Stimulated activated CD4-positive, alpha-beta T cell treated with anti-CD3 and anti-CD28 coated beads, TNF-alpha, amount 100 ng/mL, for 4 hours (primary cell): ENCODE measurements at places on chromosomes 4 and X.

- DNase-seq, result no peak
Observed at GRCh38 chr4:174505892-174506291, 16.4 kb downstream of the HPGD start.

DNA sequence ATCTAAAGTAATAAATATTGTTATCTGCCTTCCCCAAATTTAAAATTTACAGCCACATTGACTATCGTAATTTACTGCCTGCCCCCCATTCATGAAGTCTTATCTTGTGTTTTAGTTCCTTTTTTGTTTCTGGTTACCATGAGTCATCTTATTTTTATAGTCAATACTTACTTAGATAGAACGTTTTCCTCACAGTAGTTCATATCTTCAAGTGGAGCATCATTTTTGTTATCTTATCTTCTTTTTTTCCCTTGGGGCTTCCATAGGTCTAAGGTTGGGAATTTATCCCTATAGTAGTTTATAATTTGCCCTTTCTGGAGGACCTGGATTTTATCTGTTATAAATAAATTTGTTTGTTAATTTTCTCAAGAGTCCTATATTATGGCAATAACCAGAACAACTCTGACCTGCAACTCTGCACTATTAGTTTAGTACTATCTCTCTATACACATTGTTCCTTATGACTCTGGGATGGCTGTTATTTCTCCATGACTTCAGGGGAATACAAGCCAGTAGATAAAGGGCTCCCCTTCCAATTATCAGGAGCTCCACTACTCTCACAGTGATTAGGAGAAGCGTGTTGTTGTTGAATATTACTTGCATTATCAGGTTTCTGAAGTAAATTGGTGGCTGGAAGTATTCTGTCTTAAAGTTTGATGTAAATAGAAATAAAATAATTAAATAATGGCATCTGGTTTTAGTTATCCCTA lies 330.6 kb downstream of the GALNTL6 start:
- DNase-seq, result no peak

DNA sequence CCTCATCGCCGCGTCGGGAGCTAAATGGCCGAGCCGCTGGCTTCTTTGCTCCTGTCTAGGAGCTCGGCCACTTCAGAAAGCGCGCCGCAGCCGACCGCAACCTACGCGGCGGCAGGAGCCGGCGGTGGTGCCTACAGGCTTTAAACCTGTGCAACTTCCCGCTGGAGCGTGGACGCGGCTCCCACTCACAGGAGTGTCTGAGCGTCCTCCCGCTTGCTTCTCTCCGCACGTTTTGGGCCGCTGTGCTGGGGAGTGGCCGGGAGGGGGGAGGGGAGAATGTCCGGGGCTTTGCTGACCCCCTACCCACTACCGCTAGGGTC lies 1.0 kb downstream of the NHSL2 start:
- DNase-seq, result no peak

DNA sequence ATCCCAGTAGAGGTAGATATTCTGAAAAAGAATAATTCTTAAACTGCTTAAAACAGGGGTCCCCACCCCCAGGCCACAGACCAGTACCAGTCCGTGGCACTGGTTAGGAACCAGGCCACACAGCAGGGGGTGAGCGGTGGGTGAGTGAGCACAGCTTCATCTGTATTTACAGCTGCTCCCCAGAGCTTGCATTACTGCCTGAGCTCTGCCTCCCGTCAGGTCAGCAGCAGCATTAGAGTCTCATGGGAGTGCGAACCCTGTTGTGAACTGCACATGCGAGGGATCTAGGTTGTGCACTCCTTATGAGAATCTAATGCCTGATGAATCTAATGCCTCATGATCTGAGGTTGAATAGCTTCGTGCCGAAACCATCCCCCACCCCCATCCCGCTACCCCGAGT lies 76.8 kb downstream of the FAM114A1 start:
- DNase-seq, result no peak

GRCh38 chr4:72714482-72715279 lies 145.7 kb upstream of the ADAMTS3 start:
- DNase-seq, result no peak

GRCh38 chr4:101066626-101067170 lies 280.6 kb downstream of the PPP3CA start:
- no peak for DNase-seq

DNA sequence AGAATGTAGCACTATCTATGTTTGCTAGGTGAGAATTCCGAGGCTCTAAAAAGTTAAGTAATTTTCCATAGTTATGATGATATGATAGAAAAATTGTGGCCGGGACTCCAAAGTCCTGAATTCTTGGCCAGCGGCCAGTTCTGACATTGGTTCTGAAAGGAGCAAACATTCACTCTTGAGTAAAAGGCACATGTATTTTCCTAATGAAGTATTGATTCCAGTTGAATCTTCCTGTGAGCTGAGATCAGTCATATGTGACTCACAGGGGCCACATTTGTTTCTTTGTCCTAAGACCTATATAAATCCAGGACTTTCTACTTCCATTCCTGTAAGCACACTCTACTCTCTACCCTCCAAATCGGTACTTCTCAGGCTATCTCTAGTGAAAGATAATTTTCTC lies 349.9 kb downstream of the BMPR1B start:
- no peak for DNase-seq

- no peak for DNase-seq
Observed at GRCh38 chr4:28702571-28702970, 1841.9 kb downstream of the STIM2 start.

DNA sequence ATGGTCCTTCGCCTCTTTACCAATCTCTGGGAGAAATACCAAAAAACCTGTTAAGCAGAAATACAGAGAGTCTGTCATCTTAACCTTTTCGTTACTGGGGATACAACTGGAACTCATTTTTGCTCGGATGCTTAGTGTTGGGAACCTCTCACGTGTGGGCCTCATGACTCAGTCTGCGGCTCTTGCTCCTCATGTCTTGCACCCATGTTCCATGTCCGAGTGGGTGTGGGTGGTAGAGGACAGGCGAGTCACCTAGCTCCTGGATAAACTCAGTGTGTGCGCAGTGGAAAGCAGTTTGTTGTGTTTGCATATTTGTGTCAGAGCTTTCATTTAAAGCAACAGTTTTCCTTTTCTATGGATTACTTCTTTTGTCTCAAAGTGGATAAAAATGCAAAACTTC lies 70.6 kb downstream of the TNIP2 start:
- DNase-seq, result no peak

DNA sequence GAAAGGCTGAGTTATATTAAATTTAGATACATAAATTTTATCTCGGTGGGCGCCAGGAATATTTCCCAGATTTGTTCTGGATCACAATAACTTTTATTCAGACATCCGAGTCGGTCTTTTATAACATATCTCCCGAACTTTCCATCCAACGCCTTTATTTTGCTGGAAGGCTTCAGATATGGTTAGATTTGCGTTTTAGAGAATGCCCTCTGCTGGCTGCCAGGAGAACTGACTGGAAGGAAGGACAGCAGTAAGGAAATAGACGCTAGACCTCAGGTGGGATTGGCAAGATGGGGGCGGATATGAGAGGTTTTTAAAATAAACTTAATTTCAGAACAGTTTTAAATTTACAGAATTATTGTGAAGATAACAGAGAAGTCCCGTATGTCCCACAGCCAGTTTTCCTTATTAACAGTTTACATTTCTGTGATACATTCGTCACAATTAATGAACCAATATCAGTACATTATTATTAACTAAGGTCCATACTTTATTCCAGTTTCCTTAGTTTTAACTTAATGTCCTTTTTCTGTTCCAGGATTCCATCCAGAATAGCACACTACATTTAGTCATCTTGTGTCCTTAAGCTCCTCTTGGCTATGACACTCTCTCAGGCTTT lies 4.6 kb upstream of the KANTR start:
- DNase-seq, result no peak

- no peak for DNase-seq
Observed at GRCh38 chr4:3096202-3096601, 21.7 kb downstream of the HTT start.

DNA sequence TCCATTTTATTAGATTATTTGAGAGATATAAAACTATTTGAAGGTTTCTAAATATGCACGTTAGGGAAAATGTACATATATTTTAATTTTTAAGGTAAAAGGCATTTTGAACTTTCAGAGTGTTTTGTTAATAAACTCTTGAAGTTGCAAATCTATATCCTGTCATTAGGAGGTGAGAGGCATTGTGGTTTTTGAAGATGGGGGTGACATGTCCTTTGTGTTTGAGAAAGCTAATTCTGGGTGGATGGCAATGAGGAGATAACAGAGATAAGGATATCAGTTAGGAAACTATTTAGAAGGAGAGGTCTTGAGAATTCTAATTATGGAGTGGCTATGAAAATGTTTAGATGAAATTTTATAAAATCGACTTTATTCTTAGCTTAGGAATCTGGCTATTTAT lies 6.1 kb downstream of the STIM2 start:
- DNase-seq, result no peak

DNA sequence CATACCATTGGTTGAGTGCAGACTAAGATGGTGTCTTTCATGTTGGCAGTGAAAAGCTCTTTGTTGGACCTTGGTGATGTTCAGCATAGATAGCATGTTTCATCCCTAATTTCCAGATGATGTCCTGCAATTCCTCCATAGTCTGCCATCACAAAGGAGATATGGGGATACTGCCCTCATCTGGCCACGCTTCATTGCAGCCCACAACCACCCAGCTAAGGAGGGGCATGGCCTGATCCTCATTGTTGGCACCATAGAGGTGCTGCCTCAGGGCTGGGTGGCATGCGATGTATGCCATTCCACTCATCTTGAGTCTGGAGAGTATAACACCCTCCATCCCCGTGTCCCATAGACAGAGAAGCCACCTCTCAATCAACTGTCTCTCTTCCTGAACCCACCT lies 31.5 kb upstream of the NUDT6 start:
- no peak for DNase-seq

DNA sequence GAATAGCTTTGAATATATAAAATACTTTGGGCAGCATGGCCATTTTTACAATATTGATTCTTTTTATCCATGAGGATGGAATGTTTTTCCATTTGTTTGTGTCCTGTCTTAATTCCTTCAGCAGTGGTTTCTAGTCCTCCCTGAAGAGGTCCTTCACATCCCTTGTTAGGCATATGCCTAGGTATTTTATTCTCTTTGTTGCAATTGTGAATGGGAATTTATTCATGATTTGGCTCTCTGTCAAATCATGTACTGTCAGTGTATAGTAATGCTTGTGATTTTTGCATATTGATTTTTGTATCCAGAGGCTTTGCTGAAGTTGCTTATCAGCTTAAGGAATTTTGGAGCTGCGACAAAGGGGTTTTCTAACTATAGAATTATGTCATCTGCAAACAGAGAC lies 18.5 kb downstream of the UGT2B15 start:
- DNase-seq, result no peak

- no peak for DNase-seq
Observed at GRCh38 chr4:72689923-72690322, 120.9 kb upstream of the ADAMTS3 start.

DNA sequence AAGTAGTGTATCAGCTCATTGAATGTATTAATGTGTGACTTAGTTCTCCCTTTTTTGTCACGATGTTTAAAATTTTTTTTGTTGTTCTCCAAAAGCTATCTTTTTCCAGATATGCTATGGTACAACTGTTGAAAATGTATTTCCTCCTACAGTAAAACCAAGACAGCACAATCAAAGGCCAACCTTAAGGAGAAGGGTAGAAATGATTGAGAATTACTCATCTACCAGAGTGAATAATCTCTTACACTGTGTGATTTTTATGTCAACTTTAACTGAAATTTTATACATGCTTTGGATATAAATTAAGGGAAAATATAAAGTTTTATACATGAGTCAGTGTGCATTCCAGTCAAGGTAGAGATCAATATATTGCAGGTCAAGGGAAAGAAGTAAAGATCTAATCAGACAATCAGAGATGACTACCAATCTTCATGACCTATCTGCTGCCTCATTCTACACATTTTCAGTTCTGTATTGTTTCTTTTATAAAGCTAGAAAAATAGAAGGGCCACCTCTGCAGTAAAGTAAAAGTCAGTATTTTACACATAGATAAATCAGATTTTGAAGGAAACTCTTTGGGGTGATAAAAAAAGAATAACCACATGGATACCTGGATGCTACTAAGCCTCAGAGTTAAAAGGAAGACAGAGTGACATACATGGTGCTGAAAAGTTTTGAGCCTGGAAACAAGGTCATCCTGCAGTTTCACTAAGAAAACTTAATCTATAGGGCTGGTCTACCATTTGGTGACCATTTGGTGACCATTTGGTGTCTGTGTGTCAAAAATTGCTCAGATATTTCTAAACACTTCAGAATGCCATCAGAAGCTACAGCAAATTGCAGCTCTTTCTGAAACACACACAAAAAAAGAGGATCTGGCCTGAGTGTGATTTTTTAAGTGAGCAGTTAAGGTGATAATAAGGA lies 1.6 kb downstream of the FAM13A start:
- no peak for DNase-seq

DNA sequence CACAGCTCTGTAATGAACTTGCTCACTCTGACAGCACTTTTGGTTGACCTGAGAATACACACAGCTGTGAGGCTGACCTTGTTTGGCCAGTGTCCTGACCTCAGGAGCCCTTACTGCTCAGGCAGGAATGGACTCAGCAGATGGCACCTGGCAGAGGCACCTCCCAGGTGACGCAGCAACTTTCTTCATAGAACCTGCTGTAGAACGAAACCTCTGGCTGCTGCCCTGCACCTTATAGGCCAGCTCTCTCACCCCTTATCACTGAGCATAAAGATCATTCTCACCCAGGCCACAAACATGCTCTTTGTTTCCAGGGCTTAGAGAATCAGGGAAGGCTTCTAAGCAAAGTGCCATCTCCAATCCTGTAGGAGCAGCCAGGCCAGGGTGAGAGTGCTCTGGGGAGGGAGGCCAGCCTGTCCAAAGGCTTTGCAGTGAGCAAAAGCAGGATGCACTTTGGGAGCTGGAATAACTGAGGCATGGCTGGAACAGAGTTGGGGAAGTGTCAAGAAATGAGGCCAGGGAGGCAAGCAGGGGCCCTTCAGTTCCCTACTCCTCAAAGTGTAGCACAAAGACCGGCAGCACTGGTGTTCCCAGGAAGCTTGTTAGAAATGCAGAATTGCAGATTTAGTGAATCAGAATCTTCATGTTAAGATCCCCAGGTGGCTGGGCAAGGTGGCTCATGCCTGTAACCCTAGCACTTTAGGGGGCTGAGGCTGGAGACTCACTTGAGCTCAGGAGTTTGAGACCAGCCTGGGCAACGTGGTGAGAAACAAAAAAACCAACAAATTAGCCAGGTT lies 13.3 kb upstream of the CENPU start:
- DNase-seq, result no peak

GRCh38 chr4:18318682-18319388 lies 297.3 kb upstream of the LCORL start:
- no peak for DNase-seq

DNA sequence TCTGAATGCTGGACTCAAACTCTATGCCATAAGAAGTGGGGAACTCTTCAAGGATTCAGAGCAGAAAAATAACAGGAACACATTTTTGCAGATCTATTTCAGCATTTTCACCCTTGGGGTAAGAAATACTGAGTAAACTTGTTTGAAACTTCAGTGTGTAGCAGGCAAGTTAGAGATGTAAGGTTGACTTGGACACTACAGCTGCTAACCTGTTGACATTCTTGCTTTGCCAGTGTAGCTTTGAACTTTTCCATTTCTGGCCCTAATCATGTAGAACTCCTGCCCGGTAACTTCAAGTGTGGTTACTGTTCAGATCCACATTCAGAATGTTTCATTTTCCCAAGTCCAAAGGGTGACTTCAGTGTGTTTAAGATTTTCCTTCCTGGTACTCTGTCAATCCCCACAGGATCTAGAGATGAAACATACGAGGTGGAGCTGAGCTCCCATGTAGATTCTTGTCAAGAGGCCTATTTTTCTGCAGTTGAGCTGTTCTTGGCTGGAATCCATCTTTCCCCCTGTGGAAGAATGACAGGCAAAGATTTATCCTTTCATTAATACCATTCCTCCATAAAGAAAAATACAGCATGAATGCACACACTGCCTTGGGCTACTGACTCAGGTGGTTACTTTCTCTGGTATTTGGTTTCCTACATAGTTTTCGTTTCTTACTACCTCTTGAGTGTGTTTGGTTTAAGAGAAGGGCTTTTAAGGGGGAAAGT lies 34.1 kb downstream of the FHDC1 start:
- no peak for DNase-seq
